ENCODE measurements at places on chromosomes 12 and 14. TPM values are rescaled to one million over a fixed set of nuclear protein-coding genes. Genes with fewer than 3 reads are reported as not detected.

DNA sequence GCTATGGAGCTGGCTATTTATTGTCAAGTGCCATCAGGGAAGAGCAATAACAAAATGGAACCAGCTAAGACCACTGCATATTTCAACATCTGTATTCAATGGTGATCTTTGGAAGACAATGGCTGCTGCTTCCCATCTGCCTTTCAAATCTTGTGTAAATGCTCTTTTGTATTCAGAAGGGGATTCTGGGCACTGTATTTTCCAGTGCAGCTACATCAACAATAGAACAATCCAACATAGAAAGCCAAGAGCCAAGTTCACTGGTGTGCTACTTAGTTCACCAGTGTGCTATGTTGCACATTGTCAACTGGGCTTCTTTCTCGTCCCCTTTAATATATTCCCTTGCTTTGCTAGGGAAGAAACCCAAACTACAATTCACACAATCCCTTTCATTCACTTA lies 128.8 kb upstream of the OR4E1 start:
- DNase-seq, result no peak

The PLD4 gene
- total RNA-seq, result not detected

DNA sequence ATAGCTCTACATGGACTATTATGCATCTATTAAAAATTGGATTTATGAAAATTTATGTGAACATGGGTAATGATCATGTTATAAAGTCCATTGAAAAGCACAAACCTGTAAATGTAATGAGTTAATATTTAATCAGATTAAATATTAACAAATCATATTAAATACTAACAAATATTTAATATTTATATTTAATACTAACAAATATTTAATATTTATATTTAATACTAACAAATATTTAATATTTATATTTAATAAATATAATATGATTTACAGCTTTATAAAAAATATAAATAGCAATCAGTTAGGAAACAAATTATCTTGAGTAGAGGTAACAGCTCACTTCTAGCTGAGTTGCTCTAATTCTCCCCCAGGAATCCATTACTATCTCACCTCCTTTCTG lies 758.0 kb upstream of the USP15 start:
- no peak for DNase-seq

The RAD9B gene
- total RNA-seq, result 1.1 TPM

The FSCB gene
- not detected for total RNA-seq

The DDX23 gene
- total RNA-seq, result 37.2 TPM

The RASAL1 gene
- not detected for total RNA-seq

The ARMH4 gene
- 5.5 TPM for total RNA-seq

DNA sequence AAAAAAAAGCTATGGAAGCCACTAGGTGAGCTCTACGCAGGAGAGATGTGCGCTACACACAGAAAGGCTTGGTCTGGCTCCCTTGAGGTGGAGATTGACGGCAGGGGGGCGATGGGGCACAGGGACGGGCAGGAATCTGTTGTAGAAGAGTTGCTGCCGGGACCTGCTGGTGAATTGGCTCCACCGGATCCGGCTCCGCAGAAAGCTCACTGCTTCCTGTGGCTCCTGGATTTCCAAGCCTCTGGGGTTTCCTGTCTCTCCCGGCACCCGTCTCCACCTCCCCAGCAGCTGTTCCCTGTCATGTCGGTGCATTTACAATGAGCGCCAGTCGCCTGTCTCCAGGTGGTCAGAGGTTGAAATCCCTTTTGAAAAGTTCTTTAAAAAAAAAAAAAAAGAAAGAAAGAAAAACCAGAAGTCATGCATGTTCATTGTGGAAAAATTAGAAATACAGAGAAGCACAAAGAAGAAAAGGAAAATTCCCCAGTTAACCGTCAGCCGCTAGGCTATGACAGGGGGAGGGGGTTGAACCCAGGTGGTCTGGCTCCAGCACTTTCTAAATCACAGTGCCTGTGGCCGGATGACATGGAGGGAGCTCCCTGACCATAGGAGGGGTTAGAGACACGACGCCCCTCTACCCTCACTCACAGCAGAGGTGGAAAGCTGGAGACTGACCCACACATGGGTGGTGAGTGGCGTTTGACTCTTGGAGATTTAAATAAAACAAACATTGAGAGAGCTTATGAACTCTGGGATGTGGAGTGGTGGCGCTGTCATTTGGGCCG lies 20.8 kb downstream of the FAM222A start:
- DNase-seq, result peak; percentile 42

- no peak for DNase-seq
Observed at GRCh38 chr12:51667269-51667668, 76.2 kb downstream of the SCN8A start.

GRCh38 chr14:35940291-35940690 lies 114.2 kb downstream of the BRMS1L start:
- DNase-seq, result no peak

- peak; percentile 83 for DNase-seq
Observed at GRCh38 chr12:57846285-57846576, 298 bp downstream of the CTDSP2 start.

GRCh38 chr14:91946622-91947474 lies 646 bp downstream of the FBLN5 start:
- DNase-seq, result peak; percentile 74

The PRIMA1 gene
- 10.3 TPM for total RNA-seq

DNA sequence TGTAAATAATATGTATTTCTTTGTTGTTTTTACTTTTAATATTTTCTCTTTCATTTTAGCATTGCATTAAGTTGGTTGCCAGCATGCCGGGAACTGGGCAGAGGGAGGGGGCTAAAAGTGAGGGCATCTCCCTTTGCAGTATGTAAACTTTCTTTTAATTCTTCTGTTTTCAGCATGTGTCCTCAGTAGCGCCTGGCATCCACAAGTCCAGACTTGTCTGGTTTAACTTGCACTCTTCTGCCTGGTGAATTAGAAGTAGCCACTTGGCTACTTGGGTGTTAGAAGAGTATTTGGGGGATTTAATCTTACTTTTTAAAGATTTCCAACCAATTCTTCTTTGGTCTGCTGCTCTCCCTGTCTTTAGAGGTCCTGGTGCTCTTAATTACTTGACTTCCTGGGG lies 117.2 kb upstream of the SCAF11 start:
- DNase-seq, result no peak

- no peak for DNase-seq
Observed at GRCh38 chr12:92442782-92443181, 260.0 kb upstream of the PLEKHG7 start.

- no peak for DNase-seq
Observed at GRCh38 chr12:16036073-16036472, 124.9 kb downstream of the DERA start.

DNA sequence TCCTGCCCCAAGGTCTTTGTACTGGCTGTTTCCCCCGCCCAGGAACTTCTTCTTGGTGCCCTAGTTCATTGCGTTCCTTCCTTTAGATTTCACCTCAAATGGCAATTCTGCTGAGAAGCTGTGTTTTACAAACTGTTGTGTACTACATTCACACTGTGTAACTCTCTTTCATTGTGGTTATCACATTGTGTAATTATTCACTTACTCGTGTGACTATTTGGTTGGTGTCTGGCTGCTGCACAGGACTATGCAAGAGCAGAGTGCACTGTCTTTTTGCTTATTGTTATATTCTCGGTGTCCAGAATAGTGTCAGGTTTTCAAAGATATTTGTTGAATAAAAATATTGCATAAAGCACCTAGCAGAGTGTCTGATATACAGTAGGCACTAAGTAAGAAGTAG lies 177.2 kb upstream of the PRICKLE1 start:
- DNase-seq, result no peak

DNA sequence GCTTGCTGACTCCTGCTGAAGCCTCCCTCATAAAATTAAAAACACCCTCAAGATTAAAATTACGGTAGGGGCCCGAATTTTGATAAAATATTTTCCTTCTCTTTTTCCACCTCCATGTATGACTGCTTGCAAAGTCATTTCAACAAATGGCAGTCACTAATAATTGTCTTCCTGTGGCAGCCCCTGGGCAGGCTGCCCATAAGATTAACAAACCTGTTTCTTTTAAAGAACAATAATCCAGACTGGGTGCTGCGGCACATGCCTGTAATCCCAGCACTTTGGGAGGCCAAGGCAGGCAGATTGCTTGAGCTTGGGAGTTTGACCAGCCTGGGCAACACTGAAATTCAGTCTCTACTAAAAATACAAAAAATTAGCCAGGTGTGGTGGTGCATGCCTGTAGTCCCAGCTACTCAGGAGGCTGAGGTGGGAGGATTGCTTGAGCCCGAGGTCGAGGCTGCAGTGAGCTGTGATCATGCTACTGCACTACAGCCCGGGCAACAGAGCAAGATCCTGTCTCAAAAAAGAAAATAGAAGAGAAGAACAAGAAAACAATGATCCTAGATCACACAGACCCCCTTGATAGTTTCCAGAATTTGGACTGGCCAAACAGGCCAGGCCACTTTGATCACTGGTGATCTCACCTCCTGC lies 8.7 kb downstream of the SAV1 start:
- no peak for DNase-seq

- DNase-seq, result no peak
Observed at GRCh38 chr14:21113369-21113768, 12.5 kb downstream of the TMEM253 start.

GRCh38 chr12:25929142-25929541 lies 29.3 kb upstream of the RASSF8 start:
- no peak for DNase-seq

DNA sequence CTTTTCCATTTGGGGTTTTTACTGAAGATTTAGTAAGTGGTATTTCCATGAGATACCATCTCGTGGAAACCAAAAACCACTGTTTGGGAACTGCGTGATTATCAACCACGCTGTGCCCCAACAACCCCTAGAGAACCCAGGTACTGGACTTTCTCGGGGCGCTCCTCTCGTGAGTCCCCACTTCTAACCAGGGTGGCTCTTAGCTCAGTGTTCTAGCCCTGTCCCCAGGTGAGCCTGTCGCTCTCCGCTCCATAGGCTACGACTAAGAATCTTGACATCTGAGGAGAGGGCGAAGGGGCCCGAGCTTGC lies 686 bp downstream of the MCRS1 start:
- DNase-seq, result no peak

The NELL2 gene
- not detected for total RNA-seq

The GPRC5D gene
- not detected for total RNA-seq

The RD3L gene
- total RNA-seq, result 25.1 TPM

DNA sequence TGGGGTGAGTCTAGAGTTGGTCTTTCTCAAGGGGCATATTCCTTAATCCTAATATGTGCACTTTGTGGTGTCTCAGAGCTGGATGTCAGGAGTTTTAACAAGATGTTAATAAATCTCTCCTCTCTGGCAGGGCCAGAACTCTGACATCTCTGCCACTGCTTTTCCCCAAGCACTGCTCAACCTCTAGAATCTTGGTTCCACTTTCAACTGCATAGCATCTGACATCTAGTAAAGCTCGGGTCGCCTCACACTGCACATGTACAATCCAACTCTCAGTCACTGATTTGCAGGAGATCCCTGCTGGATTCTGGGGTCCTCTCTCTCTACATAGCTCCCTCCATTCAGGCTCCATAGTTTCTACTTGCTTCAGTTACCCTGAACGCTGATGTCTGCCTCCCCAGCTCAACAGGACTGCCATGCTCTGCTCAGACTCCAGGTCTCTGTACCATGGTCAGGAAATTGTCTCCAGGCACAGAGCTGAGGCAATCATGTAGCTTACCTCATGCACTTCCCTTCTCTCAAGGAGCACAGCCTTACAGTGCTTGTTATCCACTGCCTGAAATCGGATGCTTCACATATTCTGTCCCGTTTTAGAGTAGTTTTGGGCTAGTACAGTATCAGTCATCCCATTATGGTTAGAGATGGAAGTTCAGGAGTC lies 1.6 kb downstream of the PTCSC3 start:
- DNase-seq, result no peak

- no peak for DNase-seq
Observed at GRCh38 chr14:74891870-74892269, 10.2 kb downstream of the DLST start.

DNA sequence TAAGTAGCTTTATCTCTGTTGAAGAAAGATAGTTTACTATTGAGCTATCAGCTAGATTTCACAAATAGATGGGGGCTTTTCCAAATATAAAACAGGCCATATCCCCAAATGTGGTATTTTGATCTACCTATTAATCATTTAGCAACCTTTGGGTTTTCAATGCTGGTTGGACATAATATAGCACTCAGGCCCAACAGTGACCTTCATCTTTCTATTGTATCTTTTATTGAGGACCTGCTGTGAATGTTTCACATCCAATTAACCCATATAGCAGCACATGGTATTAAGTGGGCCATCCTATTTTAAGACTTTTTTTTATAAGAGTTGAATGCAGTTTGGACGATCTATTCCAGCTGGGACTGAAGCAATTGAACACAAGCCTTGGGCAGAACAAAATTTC lies 10.0 kb upstream of the NR1H4 start:
- DNase-seq, result no peak
